Stimulated activated CD8-positive, alpha-beta memory T cell treated with anti-CD3 and anti-CD28 coated beads, Interleukin-4, amount 100 ng/mL, for 1 hour (primary cell): ENCODE measurements at places on chromosomes 7 and 10.

DNA sequence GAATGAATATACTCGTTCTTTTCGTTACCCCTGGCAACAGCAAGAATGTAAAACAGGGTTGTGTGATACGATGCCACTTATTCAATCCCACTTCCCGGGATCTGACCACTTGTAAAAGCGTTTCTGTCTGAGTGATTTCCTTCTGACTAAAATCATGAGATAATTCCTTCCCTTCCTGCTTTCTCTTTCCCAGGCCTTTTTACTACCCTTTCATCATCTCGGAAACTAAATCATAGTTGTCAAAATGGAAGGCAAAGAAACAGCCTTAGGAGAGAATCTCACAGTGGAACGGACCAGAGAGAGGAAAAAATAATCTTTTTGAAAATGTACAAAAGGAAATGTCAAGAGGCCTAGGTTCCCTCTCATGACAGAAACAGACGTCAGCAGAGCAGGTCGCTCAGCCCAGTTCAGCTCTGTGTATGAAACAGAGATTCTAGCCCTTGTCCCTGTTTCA lies 29.8 kb downstream of the DIP2C start:
- DNase-seq = no peak

GRCh38 chr10:85613391-85613790 lies 753.2 kb downstream of the GRID1 start:
- DNase-seq = no peak

DNA sequence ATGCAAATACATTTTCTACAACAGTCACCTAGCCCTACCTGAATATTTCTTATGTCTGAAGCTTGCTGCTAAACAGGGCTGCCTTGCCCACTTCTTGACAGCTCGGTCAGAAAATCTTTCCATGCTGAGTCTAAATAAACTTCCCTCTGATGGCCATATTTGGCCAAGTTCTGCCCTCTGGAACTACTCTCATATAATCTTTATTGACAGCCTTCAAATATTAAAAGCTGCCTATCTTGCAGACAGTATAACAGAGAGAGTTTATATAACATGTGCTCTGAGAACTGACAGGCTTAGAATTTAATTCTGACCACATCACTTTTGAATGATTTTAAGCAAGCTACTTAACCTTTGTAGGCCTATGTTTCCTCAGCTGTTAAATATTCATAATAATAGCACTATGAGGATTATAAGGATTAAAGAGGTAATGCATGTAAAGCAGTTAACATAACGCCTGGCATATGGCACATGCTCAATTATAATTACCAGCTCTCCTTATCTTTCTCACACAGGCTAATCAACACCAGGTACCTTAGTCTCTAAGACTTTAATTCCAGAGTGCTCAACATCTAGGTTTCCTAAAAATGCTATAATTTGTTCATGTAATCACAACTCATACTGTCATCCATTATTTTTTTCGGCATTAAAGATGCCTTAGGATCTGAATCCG lies 334.1 kb downstream of the HPSE2 start:
- DNase-seq = no peak

DNA sequence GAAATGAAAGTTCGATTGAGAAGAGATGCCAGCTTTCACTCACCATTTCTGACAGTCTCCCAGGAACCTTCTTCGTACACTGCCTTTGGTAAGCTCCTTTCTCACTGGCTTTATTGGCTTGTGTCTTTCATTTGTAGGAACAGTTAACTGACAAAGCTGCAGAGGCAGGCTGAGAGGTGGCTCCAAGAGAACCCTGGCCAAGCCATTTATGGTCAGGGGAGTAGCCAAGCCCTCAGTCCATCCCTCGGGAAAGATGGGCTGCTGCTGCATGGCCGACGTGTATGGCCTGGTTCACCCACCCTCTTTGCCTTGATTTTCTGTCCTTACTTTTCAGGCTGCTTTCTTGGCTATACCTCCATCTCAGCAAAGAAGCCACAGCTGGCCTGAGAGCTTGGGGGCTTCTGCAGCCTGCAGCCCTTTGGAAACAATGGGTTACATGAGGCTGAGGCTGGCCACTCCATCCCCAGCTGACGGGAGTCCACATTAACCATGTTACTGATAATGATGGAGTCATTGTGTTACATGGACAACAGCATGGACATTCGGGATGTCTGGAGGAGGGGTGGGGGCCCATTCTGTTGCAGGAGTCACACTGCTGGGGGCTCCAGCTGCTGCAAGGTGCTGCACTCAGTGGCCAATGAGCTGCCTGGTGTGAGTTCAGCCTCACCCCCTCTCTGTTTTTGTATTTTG lies at the start of gene OPALIN:
TSS of gene OPALIN (minus strand) at position 152 of the 690 bp plus-strand sequence. CDS start at position 46, 106 bp downstream.
- DNase-seq = no peak

- DNase-seq = no peak
Observed at GRCh38 chr7:133564484-133564883, 311.6 kb downstream of the EXOC4 start.

DNA sequence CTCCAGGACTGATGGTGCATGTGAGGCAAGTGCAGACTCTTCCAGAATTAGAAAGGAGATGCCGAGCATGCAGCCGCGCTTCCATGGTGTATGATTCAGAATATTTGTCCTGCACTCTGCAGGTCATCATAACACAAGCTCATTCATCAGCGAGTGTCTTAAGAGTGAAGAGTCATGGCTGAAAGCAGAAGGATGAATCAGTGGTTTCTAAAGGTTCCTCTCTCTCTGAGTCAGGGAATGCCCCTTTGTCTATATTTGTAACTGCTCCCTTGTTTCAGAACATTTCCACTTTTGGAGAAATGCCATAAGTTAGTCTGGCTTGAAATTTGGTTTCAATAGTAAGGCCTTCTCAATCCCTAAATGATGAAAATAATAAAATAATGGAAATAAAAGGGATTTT lies 52.3 kb downstream of the HECW1 start:
- DNase-seq = no peak

- DNase-seq = no peak
Observed at GRCh38 chr7:80478683-80479082, 33.2 kb downstream of the GNAT3 start.

- DNase-seq = no peak
Observed at GRCh38 chr7:138023618-138024342, 21.9 kb upstream of the CREB3L2 start.

DNA sequence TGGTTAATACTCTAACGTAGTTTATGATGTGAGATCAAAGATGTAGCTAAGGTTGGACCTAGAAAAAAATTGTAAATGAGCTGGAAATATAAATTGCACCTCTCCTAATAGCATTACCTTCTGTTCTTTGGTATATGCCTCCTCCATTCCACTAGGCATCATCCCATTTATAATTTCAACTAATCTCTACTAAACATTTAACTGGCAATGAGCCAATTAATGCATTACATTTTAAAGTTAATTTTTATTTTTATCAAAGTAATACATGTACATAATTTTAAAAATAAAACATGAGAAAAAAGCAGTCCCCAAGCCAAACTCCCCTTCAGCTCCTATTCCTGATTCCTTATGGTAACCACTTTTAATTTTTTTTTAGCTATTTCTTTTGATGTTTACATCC lies 35.1 kb upstream of the SKAP2 start:
- no peak for DNase-seq

GRCh38 chr10:100713859-100714565 lies 31.4 kb upstream of the PAX2 start:
- no peak for DNase-seq

GRCh38 chr10:4672201-4672600 lies 153.8 kb upstream of the AKR1E2 start:
- DNase-seq = no peak

DNA sequence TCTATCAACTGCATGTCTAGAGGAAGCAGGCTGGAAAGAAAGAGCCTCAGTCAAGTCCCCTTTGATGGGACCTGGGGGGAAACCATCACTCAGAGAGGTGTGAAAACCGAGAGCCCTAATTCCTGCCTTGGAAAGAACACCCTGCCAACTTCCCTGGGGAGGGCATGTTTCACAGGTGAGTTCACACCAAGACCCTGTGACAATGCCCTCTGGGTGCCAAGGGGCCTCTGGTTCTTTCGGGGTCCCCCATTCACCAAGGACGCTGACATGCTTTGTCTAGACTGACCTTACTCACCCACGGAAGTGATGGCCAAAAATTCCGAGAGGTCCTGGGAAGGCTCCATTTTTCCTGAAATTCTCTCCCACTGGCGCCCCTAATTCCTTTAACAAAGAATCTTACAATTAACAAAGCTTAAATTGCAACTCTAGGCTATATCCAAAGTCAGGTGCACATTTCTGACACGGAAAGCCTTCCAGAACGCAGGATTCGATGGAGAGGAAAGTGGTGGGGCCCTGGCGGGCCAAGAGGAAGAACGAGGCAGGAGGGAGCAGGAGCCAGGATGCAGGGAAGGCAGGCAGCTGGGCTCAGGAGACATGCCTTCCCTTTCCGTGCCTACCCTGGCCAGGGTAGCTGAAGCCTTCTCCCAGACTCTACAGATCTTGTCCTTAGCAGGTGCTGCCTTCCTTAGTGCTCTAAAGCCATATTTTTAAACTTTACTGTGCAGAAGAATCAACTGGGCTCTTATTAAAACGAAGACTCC lies 23.7 kb downstream of the VSTM4 start:
- DNase-seq = no peak

DNA sequence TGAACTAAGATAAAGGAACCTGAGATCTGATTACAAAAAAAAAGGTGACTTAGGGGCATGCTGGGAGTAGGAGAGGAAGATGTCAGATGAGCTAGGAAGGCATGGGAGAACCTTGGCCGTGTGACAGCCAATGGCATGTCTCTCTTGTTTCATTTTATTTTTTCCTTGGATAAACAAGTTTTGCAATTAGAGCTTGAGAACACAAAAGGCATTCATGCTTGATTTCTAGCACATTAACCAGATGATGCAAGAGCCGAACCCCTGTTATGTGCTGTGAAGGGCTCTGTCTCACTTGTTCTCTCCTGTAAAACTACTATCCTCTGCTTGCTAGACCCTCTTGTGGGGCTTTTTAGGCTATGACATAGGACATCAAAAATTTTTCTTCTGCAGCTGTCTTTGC lies 134.3 kb upstream of the ASAH2 start:
- DNase-seq = no peak

- DNase-seq = no peak
Observed at GRCh38 chr10:118911363-118911762, 118.2 kb upstream of the NANOS1 start.

DNA sequence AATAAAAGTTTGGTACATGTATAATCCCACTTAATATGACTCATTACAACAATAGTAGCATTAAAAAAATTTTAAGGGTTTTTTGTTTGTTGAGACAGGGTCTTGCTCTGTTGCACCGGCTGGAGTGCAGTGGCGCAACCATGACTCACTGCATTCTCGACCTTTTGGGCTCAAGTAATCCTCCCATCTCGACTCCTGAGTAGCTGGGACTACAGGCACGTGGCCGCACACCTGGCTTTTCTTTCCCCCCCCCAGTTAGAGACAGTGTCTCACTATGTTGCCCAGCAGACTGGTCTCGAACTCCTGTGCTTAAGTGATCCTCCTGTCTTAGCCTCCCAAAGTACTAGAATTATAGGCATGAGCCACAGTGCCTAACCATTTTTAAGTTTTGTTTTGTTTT lies 40.7 kb downstream of the KMT2C start:
- DNase-seq = no peak

DNA sequence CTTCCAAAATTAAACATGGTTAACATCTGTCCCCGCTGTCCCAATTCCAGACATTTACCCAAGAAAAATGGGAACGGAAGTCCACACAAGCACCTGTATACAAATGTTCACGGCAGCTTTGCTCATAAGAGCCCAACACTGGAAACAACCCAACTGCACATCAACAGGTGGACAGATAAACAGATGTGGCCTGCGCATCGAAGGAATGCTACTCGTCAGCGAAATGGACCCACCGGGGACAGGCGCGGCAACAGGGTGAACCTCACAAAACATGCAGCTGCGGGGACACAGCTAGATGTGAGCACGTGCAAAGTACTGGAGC lies 20.9 kb downstream of the GPR146 start:
- no peak for DNase-seq

DNA sequence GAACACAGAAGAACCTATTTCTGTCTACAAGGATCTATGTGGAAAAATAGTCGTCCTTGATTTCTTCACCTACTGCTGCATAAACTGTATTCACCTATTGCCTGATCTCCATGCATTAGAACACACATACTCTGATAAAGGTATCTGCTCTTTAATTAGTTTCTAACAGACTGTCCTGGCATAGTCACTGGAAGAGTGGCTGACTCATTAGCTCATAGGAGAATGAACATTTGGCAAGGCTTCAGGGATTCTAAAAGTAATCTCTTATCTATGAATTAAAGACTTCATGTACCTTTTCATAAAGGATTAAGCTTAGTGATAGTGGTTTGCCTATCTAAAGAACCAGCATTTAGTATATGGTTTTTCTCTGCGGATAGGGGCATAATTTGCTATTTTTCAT lies 4.1 kb downstream of the NHLRC2 start:
- DNase-seq = no peak

- no peak for DNase-seq
Observed at GRCh38 chr7:147584771-147585193, 1005.8 kb upstream of the C7orf33 start.

GRCh38 chr7:159056737-159057136 lies 87.9 kb downstream of the VIPR2 start:
- DNase-seq = no peak

DNA sequence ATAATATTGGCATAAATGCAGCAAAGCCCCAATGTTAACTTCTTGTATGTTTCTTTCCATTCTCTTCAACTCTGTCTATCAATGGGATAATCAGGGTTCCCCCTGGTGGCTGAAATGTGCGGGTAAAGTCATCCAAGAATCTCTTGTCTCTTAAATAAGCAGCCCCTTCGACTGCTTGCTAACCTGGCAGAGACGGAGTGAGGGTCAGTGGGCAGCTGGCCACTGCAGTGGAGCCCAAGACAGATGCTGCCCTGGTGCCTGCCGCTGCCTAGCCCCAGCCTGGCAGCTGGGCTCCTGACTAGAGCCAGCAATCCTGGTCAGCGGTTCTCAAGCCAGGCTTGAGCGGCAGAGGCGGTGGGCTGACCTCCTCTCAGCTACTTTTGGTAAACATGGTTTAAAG lies 248.9 kb downstream of the COBL start:
- DNase-seq = no peak

- DNase-seq = no peak
Observed at GRCh38 chr10:50542871-50543270, 80.9 kb downstream of the SGMS1 start.

GRCh38 chr7:90749774-90750173 lies 153.7 kb downstream of the CDK14 start:
- DNase-seq = no peak
